Stimulated activated CD8-positive, alpha-beta memory T cell treated with anti-CD3 and anti-CD28 coated beads, Interleukin-15, amount 100 ng/mL, for 4 hours (primary cell): ENCODE measurements at places on chromosomes 7 and 10.

DNA sequence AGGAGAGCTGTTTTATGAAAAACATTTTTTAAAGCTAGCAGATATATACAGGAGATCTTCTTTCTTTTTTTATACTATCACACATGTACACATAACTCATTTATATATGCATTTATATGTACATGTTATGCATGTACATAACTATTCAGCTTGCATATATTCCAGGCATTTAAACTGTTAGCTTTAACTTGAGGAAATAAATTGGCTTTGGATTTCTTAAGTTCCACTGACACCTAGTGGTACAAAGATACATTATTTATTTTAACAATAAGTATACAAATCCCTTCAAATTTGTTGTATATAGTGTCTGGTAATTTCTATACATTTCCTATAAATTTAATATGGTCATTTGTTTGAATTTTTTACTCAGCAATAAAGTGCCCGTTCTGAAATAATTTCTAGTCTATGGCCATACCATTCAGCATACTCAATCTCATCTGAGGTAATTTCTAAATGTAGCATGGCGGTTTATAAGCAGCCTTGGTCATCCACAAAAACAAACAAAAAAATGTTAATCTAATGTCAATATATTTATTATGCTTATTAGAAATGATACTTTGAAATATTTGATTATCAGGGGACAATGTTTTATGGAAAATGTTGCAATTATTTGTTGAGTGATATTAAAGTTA, 11.6 kb downstream of the ZDHHC6 start:
- no peak for DNase-seq

DNA sequence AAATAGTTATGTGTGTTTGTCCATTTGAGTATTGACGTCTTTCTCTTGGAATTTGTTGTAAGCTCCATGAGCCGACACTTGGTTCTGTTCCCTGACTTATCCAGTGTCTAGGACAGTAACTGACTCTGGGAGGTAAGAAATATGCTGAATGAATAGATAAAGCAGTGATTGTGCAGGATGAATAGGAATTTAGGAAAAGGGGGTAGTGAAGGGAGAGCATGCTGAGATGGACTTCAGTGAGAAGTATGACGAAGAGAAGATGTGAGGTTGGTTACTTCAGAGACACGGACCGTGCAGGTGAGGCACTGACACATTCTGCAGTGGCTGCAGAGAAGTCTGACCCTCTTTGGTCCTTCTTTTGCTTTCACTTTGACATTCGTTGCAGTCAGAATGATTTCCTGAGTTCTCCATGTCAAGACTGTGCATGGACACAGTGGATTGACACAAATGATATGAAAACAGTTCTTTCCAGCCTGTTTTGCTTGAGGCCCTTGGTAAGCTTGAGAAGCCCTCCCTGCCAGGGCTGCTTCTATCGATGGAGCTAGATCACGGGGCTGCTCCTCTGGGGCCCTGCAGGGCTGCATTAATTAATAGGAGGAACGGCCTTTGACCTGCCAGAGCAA, 261.5 kb upstream of the SORCS1 start:
- no peak for DNase-seq

DNA sequence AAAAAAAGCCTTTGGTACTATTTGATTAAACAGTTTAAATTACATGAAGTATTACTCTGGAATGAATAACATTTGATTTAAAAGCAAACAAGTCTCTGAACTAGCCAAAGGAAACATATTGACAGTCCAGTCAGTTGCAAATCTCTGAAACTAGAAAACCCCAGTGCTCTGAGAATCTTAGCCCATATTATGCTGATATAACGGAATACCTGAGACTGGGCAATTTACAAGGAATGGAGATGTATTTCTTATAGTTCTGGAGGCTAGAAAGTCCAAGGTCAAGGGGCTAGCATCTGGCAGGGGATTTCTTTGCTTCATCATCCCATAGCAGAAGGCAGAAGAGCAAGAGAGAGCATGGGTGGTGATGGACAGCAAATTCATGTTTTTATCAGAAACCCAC, 21.7 kb upstream of the FKBP9 start:
- no peak for DNase-seq

GRCh38 chr10:51076299-51076841, 2.1 kb downstream of the PRKG1 start:
- DNase-seq: no peak

GRCh38 chr7:8208816-8209215, 53.2 kb downstream of the ICA1 start:
- no peak for DNase-seq

GRCh38 chr10:18504161-18504560, 147.2 kb downstream of the NSUN6 start:
- no peak for DNase-seq

- no peak for DNase-seq
These were observed 935 bp downstream of the TM9SF3 start for GRCh38 chr10:96585736-96586418.

- DNase-seq: no peak
These were observed 28.5 kb upstream of the LOXL4 start for GRCh38 chr10:98296524-98296923.

DNA sequence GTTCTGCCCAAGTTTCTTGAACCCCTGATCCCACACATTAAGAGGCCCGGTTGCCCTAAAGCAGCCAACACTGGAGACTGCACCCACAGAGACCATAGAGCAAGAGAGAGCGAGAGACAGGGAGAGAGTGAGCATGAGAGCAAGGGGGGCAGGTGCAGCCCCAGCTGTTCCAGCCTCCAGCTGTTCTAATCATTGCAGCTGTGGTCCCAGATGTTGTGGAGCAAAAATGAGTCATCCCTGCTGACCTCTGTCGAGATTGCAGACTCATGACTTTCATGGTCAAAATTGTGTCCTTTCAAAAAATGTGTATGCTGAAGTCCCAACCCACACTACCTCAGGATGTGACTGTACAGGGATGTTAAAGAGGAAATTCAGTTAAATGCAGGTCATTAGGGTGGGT, 143.9 kb upstream of the FRMD4A start:
- DNase-seq: no peak

GRCh38 chr10:70529848-70530247, 51.3 kb downstream of the PALD1 start:
- DNase-seq: no peak

DNA sequence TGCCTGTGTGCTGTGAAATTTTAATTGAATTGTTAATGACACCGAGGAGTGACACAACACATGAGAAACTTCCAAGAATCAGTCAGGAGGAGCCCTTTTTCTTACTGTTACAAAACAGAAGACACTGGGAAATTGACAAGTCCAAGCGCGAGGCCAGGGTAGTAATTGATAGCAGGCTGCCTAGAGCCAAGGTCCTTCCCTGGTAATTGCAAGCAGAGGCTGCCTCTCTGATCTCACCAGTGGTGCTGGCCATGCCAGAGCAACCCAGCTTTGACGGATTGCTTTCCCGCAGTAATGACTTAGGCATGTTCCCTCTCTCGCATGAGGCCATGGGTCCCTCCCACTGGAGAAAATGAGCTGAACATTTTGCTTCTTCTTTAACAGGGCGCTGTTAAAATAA, 111.5 kb downstream of the LRMDA start:
- DNase-seq: no peak

- DNase-seq: no peak
These were observed 37.1 kb downstream of the COBL start for GRCh38 chr7:51279391-51280023.

- no peak for DNase-seq
These were observed 9.3 kb upstream of the SPOCK2 start for GRCh38 chr10:72097448-72098300.

DNA sequence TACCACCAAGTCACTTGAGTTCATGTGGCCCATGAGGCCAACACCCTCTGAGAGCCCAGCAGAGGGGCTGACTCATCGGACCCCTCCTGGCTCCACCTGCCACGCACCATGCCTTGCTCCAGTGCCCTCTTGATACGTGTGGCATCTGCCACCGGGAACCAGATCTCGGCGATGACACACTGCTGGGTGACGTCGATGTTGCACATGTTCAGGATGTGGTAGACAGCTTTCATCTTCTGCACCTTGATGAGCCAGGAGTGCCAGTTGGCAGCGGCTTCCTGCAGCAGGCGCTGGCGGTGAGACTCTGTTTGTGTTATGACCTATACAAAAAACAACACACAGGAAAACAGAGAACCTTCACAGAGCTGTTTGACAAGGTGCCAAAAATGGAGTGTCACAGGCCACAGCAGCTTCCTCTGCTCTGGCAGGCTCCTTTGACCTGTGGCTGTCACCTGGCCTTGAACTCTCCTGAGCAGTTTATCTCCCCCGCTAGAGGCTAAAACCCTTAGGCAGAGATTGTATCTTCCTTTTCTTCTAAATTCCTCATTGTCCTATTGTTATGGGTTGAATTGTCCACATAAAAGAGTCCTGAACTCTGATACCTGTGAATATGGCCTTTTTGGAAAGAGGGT, 45.2 kb upstream of the TMEM213 start:
- DNase-seq: peak; percentile 95

DNA sequence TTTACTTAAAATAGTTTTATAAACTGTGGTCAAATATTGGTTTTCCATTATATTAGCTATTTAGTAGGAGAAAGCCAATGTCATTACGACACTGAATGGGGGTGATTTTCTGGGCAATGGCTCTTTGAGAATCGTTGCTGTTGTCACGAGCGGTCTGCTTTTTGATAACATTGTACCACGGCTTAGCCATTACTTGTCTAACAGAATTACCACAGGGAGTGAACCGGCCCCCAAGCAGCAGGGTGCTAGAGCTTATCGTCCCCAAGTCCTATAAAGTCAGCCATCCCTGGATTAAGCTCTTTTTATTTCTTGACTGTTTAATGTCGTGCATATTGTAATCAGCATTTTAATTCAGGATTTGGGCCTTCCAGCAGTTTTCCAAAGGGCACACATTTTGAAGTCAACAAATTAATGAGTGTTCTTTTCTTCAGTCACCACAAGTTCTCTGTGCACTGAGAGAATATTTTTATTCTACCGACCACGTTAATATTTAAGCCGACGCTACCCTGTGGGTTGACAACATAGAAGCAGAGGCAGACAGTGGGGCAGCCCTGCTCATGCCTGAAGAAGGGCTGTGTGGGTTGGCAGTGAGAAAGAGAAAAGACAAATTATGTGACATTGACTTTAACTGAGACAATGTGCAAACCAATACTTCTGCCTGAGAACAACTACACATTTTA, 125.8 kb downstream of the ICA1 start:
- no peak for DNase-seq

- DNase-seq: no peak
These were observed 67.1 kb downstream of the HK1 start for GRCh38 chr10:69345402-69345801.

DNA sequence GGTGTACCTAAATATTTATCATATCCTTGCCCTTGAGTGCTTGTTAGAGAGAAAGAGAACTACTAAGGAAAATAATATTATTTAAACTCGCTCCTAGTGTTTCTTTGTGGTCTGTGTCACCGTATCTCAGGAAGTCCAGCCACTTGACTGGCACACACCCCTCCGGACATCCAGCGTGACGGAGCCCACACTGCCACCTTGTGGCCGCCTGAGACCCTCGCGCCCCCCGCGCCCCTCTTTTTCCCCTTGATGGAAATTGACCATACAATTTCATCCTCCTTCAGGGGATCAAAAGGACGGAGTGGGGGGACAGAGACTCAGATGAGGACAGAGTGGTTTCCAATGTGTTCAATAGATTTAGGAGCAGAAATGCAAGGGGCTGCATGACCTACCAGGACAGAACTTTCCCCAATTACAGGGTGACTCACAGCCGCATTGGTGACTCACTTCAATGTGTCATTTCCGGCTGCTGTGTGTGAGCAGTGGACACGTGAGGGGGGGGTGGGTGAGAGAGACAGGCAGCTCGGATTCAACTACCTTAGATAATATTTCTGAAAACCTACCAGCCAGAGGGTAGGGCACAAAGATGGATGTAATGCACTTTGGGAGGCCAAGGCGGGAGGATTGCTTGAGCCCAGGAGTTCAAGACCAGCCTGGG, 11.4 kb downstream of the SERPINE1 start:
- peak; percentile 80 for DNase-seq

DNA sequence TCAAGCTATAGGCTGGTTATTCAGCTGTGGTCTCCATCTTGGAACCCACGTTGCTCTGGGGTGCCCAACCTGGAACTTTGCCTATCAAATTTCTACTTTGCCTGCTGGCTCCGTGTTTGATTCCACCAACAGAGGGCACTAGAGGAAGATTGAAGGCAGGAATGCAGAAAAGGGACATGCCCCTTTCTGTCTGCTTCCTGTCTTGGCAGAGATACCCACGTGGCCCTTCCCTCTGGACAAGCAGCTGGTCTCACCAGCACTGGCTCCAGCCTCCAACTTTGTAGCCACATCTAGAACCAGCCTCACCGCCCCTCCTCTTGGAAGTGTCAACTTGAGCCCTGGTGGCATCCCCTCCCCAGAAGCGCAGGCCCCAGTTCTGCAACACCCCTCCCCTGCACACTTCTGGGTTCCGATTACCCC, 52.1 kb upstream of the ZNF438 start:
- peak; percentile 11 for DNase-seq

DNA sequence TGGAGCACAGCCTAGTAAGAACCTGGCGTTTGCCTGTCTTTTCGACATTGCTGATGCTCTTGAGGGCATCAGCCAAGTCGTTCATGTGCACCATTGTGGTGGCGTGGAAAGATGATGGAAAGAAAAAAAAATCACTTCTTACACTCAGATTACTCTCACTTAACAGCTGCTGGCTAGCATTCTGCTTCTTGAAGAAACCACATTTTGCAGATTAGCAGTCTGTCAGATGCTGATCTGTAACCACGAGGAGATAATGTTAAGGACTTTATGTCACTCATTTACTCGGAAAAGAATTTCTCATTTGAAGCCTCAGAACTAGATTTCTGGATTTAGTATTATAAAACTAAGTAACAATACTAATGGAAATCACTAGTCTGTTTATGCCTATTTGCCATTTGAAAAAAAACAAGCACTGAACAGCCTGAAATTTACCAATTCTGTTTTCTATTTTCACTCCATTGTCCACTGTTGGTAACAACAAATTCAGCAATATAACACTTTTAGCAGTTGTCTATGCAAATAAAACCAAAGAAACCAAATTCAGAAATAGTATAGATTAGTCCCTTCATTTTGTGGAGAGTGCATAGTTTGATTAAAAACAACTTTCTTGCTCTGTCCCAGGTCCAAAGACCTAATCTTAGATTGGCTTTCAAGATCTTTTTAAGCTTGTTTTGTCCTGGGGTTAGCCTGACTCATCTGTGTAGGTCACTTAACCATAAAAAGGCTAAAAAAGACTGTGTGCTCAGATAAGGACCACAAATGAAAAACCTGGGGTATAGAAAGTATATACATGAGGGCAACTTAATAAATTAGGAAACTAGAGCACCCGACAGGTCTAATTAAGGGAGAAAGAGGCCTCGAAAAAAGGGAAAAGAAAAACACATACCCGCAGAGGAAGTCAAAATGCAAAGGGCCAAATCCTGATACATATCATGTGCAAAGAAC, 67.5 kb downstream of the NT5C2 start:
- no peak for DNase-seq

GRCh38 chr10:132414402-132415016, 17.5 kb downstream of the PWWP2B start:
- no peak for DNase-seq

DNA sequence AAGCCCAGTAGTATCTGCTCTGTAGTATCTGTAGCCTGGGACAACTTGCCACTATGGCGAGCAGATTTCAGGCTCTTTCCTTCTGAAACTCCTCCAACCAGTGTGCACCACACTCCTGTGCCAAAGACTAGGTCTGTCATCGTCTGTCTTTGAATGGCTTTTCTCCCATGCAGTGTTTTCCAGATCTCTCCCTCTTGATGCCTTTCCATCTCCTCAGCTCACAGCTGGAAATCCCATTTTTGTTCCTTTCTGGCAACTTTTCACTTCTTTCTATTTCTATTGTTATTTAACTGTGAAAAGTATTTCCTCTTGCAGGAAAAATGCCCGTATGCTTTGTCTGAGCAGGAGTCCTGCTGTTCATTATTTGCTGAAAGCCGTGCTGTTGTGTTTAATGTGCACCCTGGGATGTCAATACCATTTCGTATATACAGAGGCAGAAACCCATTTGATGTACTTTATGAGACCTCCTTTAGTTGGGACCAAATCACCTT, 373.7 kb downstream of the PHTF2 start:
- no peak for DNase-seq
